ENCODE measurements at places on chromosomes 4 and X.

- no peak for DNase-seq
Measured at GRCh38 chrX:110159235-110159634, 156.3 kb downstream of the TMEM164 start.

DNA sequence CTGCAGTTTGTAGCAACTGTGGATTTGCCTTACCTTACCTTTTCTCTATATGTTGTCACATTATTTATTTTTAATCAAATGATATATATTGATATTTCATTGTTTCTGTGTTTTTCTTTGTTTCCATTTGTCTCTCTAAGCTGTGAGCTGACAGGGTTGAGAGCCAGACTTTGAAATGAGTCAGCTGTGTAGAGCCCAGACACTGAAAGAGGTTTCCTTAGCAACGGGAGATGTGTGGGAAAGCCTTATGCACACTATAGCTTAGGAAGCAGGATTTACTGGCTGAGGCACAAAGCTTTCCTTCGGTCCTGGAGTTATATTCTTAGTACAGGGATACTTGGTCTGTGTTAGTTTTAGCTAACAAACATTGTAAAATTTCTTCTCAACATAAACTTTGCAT, 192.2 kb downstream of the FGF13 start:
- no peak for DNase-seq

GRCh38 chrX:132025041-132025440, 1.9 kb downstream of the STK26 start:
- no peak for DNase-seq

- no peak for DNase-seq
Measured at GRCh38 chr4:174847801-174848427, 18.9 kb upstream of the GLRA3 start.

DNA sequence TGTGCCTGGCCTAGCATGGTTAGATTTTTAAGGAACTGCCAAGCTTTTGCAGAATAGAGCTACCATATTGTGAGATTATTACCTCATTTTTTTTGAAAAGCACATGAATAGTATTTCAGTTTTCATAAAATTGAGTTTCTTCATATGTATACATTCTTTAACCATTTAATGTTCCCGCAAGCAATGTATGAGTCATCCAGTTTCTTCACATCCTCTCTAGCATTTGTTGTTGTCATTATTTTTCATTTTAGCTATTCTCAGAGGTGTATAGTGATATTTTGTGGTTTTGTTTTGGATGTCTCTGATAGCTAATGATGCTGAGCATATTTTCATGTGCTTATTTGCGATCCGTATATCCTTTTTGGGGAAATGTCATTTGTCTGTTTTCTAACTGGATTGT, 74.9 kb downstream of the GLUD2 start:
- DNase-seq: no peak

DNA sequence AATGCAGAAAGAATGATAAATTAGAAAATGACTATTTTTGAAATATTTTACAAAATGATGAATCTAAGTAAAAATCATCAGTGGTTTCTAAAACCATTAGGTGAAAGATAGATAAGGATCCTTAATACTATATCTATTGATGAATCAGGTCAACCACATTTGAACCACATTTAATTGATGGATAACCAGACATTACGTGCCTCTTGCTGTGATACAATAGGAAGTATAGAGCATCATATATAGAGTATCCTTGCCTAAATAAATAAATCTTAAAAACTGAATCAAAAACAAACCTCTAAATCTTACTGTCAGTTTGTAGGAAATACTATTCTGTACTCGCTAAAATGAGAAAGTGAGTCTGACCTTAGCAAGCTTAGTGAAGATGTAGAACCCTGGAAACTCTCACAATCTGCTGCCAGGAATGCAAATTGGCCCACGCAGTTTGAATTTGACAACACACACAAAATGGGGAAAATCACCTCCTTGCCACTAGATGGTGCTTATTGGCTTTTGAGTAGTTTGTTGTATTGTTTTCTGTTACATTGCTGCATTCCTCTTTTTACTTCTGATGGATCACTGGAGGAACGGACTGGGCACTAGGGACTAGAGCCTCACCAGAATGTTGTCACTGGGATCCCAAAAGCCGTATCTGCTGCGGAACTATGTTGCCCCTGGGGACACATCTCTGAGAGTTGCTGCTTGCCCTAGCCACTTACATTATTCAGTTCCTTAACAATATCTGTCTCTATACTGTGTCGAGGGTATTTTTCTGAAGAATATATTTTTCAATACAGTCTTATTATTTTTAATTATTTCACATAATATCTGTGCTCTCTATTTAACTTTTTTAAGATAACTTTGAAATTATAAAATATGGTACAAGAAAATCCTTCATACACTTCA, 25.4 kb upstream of the SLAIN2 start:
- DNase-seq: no peak

- DNase-seq: no peak
Measured at GRCh38 chr4:16082041-16082425, 1.8 kb downstream of the PROM1 start.

DNA sequence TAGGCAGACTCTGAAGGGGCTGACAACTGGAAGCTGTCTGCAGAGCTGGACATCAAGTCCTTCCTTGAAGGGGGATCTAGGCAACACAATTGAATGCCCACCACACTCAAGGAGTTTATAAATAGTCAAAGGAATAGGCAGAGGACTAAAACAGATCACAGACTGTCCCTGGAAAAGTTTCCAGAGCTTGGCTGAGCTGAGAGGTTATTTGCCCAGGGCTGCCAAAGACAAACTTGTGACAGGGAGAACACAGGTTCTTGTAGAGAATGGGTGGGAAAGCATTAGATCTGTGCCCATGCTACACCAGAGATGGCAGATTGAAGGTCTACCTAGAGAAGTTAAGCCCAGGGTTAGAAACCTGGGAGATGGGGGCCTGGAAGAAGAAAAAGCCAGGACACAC, 344.6 kb downstream of the MID1IP1 start:
- no peak for DNase-seq

DNA sequence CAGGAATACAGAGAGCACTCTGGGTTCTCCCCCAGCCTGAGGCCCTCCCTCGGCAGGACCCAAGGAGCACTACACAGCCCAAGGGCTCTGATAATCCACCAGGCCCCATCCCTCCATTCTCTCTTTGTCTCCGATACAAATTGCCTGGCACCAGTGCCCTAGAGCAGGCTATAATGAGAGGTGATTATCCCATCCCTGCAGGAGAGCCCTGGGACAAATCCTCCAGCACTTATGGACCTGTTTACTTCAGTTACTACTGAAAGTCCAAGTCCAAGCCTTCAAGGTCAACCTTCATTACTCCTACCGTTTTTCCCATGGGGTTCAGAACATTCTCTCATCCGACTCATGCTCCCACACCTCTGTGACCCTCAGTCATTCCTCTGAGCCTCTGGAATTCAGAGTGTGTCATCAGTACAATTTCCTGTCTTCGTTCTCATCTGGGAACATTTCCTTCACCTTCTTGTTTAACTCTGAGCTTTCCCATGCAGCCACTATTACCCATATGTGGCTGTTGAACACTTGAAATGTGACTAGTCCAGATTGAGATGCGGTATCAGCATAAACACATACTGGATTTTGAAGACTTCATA, 299.0 kb downstream of the RAPGEF2 start:
- no peak for DNase-seq

DNA sequence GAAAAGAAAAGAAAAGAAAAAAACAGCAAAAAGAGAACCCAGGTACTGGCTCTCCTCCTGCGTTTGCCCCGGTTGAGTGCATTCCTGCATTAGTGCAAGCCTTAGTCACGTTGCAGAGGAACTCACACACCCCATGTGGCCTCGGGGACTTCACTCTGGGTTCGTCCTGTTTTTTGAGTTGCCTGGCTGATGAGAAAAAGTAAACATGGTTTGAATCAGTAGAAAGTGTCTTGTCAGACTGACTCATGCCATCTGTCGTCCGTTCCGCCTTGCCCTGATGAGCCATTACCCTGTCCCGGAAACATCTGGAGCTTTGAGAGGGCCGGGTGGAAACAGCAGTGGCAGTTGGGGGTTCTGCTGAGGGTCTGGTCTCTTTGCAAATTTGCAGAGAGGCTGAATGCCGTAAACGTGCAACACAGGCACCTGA, 16.3 kb downstream of the CD99 start:
- peak; percentile 54 for DNase-seq

DNA sequence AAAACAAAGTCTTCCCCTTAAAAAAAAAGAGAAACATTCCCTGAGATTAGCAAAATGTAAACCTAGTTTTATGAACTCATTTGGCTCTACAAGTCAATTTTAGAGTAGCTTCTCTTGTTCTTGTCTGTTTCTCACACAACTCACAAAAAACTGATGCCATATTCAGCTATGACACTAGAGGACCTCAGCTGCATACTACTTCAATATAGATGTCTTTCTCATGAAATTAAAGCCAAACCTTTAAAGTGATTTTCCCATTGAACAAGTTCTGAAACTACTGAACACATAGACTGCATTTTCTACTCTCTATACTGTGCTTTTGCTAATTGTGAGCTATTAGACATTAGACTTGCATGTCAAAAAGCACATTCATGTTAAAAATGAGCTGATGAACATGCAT, 49.8 kb downstream of the TBCK start:
- no peak for DNase-seq

DNA sequence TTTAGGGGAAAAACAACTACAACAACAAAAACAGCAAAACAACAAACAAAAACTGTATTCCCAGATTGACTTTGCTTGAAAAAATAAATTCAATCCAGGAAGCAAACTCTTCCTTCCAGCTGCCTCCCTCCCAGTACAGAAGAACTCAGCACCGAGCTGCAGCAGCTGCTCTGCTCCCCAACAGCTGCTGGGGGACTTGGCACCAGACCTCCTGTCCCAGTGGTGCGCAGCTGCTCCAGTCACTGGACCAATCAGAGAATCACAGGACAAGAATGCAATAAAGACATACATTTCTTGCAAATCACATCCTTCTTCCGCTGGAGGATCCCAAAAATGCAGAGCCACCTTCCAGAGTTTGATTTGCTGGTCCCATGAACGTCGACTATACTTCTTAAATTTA, 11.8 kb upstream of the FAM53A start:
- DNase-seq: no peak

GRCh38 chr4:153341575-153342090, 2.9 kb upstream of the MND1 start:
- DNase-seq: no peak

DNA sequence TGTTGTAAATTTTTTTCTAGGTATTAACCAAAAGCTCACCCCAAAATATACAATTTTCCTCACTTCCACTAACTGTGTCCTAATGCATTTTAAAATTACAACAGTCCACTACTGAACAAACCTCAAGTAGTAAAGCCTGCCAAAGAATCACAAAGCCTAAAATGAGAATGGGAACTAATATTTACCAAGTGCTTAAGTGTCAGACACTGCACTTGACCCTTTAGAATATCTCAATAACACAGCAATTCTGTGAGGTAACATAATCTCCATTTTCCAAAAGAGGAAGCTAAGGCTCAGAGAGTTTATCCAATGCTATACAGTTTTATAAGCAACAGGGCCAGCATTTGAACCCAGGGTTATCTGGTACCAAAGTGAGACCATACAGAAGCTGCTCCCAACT, 4.9 kb downstream of the SLC9A7 start:
- DNase-seq: no peak

DNA sequence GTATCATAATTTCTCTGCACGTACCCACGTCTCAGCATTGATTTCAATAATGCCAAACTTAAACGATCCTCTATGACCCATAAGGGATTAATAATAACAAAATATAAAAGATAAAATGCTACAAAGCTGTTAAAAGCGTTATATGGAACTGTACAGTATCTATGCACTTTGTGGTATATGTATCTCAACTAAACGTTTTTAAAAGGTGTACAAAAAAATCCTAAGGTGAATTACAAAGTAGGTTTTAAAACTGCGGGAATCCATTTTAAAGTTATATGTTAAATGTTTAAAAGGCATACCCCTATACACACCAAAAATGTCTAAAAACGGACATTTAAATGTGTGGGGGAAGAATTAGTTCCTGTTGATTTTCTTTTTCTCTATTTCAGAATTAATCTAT, 860 bp downstream of the ZNF182 start:
- no peak for DNase-seq

DNA sequence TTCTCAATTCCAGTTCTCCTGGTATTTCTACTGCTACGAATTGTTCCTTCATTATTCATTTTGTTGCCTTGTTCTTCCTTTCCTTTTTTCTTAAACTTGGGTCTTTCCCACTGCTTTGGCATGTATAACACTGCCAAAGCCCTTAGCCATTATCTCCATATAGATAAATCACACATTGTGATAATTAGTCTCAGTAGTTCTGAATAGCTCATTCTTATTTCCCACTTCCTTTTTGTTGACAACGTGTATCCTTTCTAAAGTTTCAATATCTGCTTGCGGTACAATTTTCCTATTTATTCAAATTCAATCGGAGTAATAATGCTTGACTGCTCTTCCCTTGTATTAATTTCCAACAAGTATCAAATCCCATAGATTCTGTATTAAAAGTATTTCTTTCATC, 14.5 kb upstream of the CAMK2D start:
- DNase-seq: no peak

- no peak for DNase-seq
Measured at GRCh38 chr4:61245069-61245714, 45.1 kb downstream of the ADGRL3 start.

- DNase-seq: no peak
Measured at GRCh38 chr4:19689511-19689910, 562.2 kb upstream of the SLIT2 start.

GRCh38 chr4:26101011-26101410, 187.0 kb downstream of the SMIM20 start:
- no peak for DNase-seq

DNA sequence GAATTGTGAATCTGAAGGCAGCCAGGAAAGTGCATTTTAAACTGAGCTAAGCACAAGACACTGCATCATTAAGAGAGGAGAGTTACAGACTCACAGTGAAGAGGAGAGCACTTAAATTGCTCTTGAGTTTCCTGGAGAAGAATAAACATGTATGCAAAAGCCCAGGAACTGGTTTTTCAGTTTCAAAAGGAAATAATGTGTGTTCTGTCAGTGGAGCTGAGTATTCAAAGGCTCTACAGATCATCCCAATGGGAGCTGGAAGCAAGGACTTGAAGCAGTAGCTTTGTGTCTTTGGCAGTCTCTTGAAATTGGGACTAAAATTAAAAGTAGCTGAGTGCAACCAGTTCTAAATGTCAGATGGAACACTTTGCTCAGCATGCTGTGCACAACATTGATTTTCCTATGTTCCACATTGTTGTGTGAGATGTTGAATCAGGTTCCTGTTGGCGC, 147.5 kb upstream of the ANK2 start:
- DNase-seq: no peak

GRCh38 chr4:10917566-10917965, 233.0 kb upstream of the CLNK start:
- no peak for DNase-seq

DNA sequence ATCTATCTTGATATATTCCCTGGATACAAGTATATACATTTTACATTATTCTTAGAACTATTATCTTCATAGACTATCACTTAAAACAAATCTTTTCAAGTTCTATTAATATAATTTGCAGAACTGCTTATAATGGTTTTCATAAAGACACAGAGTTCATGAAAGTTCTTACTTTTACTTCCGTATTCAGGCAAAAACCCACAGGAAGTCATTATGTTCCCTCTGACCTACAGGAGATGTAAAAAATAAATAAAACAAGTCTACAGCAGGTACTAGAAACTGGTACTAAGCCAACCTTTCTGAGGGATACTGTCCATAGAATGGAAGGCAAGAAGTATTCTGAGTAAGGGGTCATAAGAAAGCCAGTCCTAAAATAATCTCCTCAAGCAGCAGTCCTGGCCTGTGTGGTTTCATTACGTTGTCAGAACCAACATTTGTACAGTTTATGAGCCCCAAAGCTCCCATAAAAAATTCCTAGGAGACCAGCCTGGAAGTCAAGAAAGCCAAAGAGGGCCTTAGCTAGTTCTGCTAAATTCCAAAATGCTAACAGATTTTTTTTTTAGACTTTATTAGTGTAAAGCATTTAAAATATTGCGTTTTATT, 68.6 kb downstream of the CAMK2D start:
- no peak for DNase-seq

All from left cardiac atrium (tissue), 4 donors.